ENCODE measurements at places on chromosomes 6 and 20.

DNA sequence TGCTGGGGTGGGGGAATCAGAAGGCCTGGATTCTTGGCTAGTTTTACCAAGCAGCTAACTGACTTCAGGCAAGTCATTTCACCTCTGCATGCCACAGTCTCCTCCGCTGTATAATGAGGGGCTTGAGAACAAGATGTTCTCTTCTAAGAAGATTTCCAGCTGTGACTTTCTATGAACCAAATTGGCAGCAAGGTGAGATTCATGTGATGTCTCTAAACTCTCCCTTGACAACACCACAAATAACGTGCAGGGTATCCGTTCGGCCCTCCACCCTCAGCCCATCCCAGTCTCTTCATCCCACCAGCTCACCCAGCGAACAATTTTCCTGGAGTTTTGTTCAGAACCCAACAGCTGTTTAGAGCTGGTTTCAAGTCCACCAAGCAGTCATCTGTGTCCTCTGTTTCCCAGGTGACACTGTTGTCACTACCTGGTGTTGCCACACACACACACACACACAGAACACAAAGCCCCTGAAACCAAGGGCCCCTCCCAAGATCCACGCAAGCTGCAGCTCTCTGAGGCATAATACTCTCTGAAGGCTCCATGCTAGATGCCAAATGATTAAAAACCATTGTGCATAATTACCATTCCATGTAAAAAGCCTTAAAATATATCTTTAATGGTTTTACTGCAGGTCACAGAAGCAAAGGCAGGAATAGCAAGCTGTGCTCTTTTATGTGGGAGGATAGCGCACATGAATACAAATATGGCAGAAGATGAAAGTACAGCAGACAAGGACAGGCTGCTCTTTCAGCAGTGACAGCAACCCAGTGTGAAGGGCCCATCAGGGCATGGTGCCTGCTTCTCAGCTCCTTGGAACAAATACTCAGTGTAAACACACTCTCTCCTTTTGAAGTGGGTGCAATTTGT is 48.2 kb downstream of the ARHGAP18 start:
- DNase-seq: no peak

DNA sequence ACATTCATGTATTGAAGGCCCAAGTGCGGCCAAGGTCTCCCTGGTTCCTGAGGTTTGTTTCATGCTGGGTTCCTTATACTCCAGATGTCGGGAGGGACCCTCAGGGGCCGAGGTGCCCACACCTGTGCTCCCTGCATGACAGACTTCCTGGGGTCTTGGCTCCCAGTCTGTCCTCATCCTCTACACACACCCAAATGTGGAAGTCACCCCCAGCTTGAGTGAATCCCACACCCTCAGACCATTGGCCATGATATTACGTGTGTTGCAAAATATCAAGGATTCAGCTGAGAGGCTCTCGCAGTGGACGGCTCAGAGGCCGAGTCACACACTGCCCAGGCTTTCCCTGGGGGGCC is 82.2 kb upstream of the DUSP22 start:
- DNase-seq: no peak

- DNase-seq: no peak
Observed at GRCh38 chr20:57241363-57241991, 25.0 kb downstream of the BMP7 start.

GRCh38 chr6:43978473-43979346 is 148.5 kb downstream of the MRPL14 start:
- DNase-seq: no peak

GRCh38 chr20:22585786-22586493 is 1.6 kb upstream of the FOXA2 start:
- DNase-seq: no peak

DNA sequence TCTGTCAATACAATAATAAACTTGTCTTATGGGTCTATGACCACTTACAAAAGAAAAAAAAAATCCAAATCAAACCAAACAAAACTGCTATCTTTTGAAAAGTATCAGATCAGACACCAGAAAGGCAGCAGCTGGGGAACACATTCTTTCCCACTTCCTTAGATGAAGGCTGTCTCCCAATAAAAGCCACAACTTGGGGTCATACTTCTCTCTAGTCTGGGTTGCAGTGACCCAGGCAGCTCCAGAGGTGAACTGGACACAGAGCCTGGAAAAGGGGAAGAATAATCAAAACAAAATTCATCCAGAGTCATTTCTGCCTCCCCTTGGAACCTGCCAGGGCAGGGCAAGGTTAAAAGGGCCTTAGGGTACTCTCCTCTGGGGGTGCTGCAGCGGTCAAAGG is 19.1 kb downstream of the ATXN1 start:
- DNase-seq: no peak

- no peak for DNase-seq
Observed at GRCh38 chr6:72206606-72207005, 320.3 kb downstream of the RIMS1 start.

DNA sequence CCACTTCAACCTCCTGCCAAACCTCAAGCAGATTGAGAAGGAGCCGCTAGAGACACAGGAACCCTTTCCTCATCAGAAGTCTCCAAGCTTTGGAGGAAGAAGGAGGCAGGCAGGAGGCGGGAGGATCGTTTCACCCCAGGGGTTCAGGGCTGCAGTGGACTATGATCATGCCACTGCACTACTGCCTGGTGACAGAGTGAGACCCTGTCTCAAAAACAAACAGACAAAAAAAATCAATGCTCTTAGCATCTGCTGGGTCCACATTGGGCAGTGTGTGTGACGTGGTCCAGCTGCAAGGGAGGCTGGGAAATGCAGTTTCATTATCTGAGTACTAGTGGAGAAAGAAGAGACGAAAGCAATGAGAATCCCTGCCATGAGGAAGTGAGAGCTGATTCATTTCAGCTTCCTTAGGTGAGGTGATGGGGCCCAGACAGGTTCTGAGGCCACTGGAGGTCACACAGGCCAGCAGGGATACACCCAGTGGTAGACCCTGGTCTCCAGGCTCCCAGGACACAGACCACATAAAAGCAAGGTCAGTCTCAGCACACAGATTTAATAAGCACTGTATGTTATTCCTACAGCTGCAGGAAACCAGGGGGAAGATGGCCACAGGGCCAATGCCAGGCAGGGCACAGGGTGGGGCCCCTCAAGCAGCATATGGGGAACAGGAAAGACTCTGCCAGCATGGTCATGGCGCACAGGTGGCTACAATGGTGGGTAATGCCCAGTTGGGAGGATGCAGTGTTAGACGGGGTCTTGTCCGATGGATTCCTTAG is 4.3 kb downstream of the GFRA4 start:
- DNase-seq: no peak

GRCh38 chr20:44689809-44690208 is 25.4 kb upstream of the CCN5 start:
- no peak for DNase-seq

- DNase-seq: no peak
Observed at GRCh38 chr20:50116368-50116999, 3.5 kb upstream of the UBE2V1 start.
